MG63 (cell line): ENCODE measurements at places on chromosomes 16 and 17.
A peak's percentile ranks its signal among the peaks of the same experiment; 100 is the strongest.

DNA sequence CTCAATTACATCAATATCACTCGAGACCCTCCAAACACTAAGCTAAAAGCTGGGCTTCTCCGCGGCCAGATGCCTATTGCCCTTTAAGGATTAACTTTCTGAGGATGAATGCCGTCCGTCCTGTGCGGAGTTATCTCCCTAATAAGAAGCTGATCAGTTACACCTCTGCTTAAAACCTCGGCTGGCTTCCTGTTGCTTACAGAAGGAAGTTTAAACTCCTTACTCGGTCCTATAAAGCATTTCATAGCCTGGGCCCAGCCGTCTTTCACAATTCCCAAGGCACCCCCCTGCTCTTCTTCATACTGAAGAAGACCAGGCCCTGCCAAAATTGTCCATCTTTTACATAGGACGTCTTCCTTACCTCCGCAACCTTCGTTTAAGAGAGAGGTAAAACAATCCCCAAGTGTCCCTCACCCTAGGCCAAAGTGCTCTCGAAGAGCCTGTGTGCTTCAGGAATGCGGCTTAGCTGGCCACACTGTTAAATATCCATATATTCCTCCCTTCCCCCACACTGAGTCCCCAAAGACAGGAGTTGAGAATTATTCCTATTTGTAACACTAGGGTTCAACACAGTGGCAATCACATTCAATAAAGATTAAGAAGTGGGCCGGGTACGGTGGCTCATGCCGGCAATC, 112.6 kb upstream of the IRX5 start:
- DNase-seq, result no peak

GRCh38 chr17:21126645-21127508, at the start of gene DHRS7B:
TSS of gene DHRS7B (plus strand) at chr17:21126964. CDS start at chr17:21126972, 8 bp downstream.
- DNase-seq, result peak; percentile 86

- DNase-seq, result no peak
These were observed 180.2 kb downstream of the MSI2 start for GRCh38 chr17:57436565-57436964.

DNA sequence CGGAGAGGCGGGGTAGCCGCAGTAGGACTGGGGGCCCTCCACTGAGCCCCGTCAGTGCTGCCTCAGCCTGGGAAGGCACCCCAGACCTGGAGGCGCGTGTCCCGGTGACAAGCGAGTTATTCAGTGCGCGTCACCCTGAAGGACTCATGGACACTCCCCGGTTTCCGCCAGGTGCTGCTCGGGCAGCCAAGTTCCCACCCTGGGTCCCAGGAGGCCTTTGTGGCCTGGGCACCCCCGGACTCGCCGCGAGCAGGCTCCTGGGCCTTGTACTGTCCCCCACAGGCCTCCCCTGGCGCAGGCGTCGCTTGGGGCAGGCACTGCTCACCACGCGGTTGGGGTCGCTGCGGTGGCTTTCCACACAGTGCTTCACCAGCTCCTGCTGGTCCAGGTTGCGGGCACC, 7.6 kb downstream of the RNF166 start:
- DNase-seq, result no peak

DNA sequence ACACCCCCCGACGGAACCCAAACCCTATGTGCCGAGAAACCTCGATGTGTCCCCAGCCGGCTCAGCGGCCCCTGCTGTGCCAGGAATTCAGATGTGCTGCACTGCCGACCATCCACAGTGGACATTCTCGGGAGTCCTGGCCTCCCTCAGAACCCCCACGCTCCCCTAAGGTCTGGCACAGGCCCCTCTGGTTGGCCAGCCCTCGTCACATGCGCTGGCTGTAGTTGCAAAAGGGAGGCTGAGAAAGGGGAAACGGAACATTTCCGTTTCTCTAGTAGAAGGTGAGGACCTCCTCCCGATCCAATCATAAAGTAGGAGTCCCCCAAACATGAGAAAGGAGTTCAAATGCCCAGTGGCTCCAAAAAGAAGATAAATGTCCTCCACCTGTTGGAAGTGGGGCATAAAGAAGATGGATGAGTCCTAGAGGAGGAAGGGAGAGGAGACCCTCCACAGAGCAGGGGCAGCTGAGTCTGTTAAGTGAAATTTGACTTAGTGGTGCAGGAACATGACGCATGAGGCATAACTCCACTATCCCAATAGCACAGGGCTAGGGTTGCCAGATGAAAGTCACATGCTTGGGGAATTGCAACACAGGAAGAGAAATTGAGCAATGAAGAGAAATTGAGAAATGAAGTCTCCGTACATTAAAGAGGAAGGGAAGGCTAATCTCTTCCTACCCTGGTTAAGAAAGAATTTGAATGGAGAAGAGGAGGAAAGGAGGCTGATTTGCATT, 49.3 kb upstream of the WSB1 start:
- DNase-seq, result peak; percentile 60

DNA sequence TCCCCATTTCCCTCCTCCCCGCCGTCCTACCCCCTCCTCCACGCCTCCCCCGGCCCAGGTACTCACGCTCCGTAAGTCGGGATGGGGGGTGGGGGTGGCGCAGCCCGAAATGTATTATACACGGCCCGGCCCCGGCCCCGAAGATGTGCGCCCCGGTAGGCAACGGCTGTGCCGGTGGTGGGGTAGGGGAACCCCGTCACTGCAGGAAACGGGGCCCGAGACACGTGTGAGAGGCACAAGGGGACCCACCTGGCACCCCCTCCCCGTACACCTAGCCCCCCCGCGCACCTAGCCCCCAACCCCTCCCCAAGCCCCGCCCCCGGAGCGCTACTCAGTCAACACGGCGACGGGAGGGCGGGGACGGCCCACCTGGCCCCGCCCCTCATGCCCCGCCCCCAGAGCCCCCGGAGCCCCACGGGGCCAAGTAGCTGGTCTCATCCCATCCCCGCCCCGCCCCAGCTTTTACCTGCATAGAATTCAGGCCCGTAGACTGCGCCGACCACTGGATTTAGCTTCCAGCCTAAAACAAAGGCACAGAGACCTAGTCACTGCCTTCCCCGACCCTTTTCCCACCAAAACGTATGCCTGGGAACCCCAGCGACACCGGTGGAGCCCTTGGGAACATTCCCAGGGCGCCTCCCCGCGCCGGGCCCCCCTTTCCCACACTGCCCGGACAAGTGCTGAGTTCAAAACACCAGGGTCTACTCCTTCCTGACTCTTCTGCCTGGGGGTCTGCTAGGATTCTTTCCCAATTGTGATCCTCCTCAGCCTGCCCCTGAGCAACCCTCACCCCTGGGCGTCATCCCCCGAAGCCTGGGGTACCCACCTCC, 22.8 kb downstream of the ENGASE start:
- DNase-seq, result no peak

GRCh38 chr16:31427441-31428278, 500 bp downstream of the COX6A2 start:
- peak; percentile 57 for DNase-seq

GRCh38 chr17:11548398-11548797, 49.9 kb upstream of the DNAH9 start:
- no peak for DNase-seq

- no peak for DNase-seq
These were observed 1480.2 kb upstream of the GOT2 start for GRCh38 chr16:60214311-60214710.

DNA sequence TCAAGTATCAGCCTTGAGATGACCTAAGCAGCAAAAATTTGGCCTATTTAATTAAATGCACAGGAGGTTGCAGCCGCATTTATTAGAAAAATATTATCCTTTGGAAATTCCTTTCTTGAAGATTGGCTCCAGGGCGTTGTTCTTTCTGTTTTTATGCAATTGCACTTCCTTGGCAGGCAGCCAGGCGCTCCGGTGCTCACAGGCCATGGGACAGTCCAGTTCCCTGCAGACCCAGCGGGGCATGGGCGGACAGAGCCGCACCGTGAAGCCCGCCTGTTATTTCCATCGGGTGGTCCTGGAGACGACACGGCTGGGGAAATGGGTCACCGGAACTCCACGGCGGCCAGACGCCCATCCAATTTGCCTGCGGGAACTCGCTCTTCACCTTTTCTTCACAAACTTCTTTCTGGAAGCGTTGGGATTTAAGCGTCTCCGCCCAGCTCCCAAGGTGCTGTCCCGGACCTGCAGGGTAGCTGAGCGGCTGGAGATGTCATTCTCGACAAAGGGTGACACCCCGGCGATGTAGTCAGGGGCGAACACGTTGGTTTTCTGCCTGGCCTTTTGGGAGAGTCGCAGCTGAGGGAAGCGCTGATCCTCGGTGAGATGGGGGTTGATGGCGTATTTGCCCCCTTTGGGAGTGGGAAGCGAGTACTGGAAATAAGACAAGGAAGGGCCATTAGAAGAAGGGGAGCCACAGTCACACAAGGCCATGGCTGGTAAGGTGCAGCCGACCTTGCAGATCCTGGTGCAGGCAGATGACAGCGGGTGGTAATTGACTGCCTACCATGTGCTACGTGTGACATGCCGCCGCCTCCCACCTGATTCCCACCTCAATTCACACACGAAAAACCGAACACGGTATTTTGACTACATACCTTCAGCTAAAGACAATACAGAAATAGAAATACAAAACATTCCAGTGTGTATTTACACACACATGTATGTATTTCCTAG, 12.5 kb downstream of the NOB1 start:
- no peak for DNase-seq

DNA sequence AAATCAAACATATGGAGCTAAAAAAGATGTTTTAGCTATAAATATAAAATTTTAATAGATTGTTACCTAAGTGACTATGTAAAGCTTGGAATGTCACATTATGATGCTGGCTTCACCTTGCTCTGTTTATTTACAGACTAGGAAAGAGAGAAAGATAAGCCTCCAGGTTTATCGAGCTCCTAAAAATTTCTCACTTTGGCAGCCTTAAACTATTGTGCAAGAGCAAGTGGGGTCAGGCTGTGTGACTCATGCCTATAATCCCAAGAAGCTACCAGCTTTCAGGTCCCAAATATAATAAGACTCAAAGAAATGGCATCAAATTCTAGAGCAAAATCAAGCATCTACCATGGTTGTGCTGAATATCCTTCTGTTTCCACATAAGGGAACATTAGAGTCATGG, 34.3 kb upstream of the PRSS54 start:
- DNase-seq, result peak; percentile 26

GRCh38 chr16:72796222-72796621, 251.7 kb downstream of the ZFHX3 start:
- no peak for DNase-seq

DNA sequence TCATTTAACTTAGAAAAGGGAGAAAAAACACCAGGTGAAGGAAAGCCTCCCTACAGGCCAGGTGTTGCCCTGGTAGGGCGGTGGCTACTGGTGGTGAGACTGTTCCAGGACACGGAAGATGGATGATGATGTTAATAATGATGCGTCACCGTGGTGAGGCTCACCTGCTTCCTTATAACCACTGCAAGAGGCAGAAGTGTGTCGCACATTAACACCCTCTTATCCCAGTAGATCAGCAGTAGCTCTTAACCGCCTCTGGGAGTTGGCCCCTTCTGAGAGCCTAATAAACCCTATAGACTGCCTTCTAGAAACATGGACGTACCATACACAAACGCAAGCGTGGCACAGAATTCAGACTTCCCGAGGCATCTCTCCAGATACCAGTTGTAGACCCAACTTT, 7.8 kb downstream of the BFAR start:
- DNase-seq, result no peak

GRCh38 chr17:80082403-80083135, 18.8 kb upstream of the GAA start:
- DNase-seq, result peak; percentile 68

GRCh38 chr17:65346166-65346565, 209.0 kb downstream of the RGS9 start:
- peak; percentile 88 for DNase-seq

DNA sequence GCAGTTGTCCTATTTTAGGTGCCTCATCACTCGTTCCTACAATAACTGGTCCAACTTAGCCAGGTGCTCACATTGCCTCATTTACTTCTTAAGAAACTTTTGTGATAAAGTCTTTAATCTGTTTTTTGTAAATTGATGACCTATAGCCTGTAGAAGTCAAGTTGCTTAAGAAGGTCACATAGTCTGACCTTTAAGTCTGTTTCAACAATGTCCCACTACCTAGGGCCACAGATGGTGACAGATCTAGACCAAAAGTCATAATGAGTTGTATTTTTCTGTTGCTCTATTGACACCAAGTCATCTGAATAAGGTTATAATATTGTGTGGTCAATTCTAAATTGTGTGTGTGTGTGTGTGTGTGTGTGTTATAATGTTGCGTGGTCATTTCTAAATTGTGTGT, 45.1 kb downstream of the ABCA9 start:
- no peak for DNase-seq

DNA sequence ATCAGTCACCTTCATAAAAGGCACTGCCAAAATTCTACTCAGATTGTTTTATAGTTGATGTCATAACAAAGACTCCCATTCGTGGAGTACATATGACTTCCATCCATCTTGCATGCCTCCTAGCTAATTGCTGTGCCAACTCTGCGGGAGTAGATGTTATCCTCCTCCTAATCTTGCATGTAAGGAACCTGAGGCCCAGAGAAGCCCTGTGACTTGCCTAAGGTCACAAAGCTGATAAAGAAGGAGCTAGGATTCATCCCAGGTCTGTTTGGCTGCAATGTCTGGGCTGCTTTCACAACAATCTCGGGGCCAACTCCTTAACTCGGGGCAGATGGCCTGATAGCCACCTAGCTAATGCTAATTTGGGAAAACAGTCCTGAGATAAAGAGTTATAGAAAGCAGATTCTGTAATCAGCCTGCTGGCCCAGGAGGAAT, 87.3 kb downstream of the YPEL2 start:
- DNase-seq, result no peak

GRCh38 chr17:82310877-82311276, 6.5 kb downstream of the CD7 start:
- no peak for DNase-seq

- peak; percentile 51 for DNase-seq
These were observed 678 bp upstream of the GH1 start for GRCh38 chr17:63919311-63919723.

GRCh38 chr17:82353484-82353883, 5.6 kb upstream of the TEX19 start:
- DNase-seq, result no peak

- DNase-seq, result no peak
These were observed 28.2 kb downstream of the ITGAE start for GRCh38 chr17:3772764-3773163.

GRCh38 chr16:7124701-7125100, 207.9 kb upstream of the RBFOX1 start:
- DNase-seq, result no peak

GRCh38 chr17:28661635-28662526, at the start of the genes SDF2 and SUPT6H:
TSS of gene SDF2 (minus strand) at chr17:28661906. CDS start at chr17:28661876, 30 bp downstream.
TSS of gene SUPT6H (plus strand) at chr17:28662205. CDS start at chr17:28673402, 11,197 bp downstream.
- DNase-seq, result peak; percentile 91

- DNase-seq, result no peak
These were observed 50.3 kb downstream of the FOXL1 start for GRCh38 chr16:86628614-86629013.

- no peak for DNase-seq
These were observed 338.0 kb downstream of the SLC39A11 start for GRCh38 chr17:72754513-72754912.

GRCh38 chr17:80444644-80444979, 29.6 kb downstream of the ENDOV start:
- no peak for DNase-seq
